ENCODE measurements at places on chromosomes 2 and 18.

GRCh38 chr18:67359873-67360838, 156.4 kb downstream of the DSEL start:
- DNase-seq, result no peak

DNA sequence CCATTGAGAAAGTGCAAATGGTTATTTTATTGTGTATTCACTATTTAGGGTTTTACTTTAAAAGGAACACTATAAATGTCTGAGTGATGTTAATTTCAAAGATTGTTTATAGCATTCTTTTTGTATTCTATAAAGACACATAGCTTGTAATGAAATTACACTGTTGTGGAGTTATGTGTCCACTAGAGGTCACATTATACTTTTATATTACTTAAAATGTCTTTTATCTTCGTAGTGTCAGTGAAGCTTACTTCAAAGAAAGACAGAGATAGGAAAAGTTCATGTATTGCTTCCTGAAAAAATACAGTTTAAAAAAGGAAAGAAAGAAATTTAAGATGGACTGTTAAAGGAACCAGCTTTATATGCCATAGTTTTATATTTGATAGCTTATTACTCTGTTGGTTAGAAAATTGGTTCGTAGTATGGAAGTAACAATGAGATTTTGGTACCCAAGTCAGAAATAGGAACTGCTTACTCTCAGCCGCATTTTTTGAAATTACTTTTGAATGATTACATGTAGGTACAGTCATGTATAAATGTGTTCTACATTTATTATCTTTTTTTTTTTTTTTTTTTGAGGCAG, 20.5 kb downstream of the APLF start:
- DNase-seq, result peak; percentile 47

- no peak for DNase-seq
Observed at GRCh38 chr18:14285053-14285452, 152.8 kb upstream of the ZNF519 start.

DNA sequence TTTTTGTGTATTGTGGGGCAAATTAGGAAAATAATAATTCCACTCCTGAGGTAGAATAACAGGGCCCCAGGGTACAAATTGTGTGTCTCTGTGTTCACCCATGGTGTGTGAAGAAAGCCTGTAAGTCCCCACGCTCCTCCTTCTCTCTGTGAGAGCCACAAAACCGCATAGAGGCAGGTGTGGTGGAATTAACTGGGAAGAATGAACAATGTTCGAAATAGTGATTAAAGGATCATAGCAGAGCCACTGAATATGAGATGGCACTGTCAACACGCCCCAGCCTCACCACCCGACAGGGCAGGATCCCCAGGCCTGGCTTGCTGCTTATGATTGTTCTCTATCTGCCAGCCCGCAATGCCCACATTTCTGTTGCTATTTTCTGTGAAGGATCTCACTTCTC, 14.1 kb downstream of the IL1RN start:
- no peak for DNase-seq

DNA sequence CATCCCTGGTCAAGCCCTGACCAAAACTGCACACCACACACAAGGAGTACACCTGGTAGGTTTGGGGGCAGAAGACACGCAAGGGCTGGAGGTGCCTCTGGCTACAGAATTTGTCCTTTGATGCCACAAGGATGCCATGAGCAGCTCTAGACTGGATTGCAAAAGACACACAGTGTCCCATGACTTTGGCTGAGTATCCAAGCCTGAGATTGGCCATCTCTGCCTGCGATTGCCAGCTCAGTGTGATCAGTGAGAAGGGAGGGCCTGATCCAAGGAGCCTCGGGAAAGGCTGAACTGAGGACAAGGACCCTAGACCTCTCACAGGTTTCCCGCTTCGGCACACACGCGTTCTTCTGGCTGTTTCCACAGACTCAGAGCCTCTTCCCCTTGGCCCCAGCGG, 60.0 kb upstream of the FOSL2 start:
- no peak for DNase-seq

- DNase-seq, result no peak
Observed at GRCh38 chr2:75162259-75162658, 37.1 kb downstream of the TACR1 start.

GRCh38 chr2:55033076-55033742, 17.0 kb downstream of the RTN4 start:
- no peak for DNase-seq

GRCh38 chr2:215363461-215364156, 51.8 kb downstream of the ATIC start:
- no peak for DNase-seq

DNA sequence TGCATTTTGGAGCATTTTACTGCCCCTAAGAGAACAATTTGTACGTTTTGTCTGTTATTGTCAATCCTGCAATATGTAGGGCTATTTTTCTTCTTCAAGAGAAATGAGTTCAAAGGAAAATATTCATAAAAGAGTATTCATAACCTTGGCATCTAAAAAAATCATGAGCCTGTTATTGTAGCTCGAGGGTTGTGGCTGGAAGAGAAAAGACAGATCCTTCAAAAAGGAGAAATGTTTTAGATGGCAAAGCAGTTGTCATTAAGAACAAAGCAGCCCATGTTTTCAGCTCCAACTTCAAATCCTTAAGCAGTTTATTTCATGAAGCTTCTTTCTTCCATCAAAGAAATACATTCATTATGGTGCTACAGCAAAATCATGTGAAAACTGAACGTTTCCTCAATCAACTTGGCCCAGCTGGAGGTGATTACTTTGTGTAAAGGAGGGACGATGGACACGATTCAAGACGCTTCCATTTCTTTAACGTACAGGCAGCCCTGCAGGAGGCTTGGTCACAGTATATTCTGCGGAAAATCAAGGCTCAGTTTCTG, 31.4 kb downstream of the QPCT start:
- no peak for DNase-seq

DNA sequence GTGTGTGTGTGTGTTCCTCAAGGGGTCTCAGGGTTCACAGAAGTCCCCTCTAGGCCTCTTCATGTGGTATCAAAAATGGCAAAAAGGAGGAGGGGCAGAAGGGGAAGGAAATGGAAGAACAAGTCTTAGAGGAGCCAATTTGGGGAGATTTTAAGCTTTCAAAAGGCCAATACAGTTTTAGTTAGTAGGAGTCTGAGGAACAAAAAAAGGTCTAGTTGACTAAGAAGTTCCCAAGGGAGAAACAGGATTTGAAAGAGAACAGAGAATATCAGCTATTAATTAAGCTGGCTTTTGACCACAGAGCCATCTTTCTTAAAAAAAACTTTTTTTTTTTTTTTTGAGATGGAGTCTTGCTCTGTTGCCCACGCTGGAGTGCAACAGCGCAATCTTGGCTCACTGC, 7.1 kb downstream of the RNF125 start:
- DNase-seq, result no peak

GRCh38 chr2:30883822-30884221, 76.6 kb upstream of the CAPN13 start:
- DNase-seq, result no peak

GRCh38 chr2:133458280-133458679, 110.0 kb downstream of the NCKAP5 start:
- DNase-seq, result no peak

GRCh38 chr2:109021895-109022300, 32.9 kb upstream of the EDAR start:
- no peak for DNase-seq

- no peak for DNase-seq
Observed at GRCh38 chr2:110170102-110170501, 34.7 kb downstream of the NPHP1 start.

DNA sequence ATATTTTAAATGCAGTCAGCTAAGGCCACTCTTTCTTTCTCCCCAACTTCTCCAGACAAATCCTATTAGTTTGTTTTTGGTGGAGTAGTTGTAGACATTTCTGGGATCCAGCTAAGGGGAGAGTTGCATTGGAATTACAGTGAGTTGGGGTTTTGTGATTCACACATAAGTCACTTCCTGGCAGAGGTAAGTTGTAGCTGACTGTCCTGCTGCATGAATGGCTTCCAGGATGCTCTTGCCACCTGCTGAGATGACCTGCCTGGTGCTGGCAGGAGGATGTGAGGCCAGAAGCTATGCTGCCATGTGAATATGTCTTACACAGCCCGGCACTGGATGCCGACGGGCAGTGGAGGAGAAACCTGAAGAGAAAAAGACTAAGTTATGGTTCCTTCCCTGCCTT, 243.7 kb downstream of the TDRD15 start:
- DNase-seq, result no peak

GRCh38 chr2:31234683-31235503, 941 bp downstream of the EHD3 start:
- no peak for DNase-seq

- DNase-seq, result no peak
Observed at GRCh38 chr2:151098841-151099240, 162.8 kb downstream of the RBM43 start.

GRCh38 chr2:159605441-159606178, 10.7 kb downstream of the BAZ2B start:
- no peak for DNase-seq

- no peak for DNase-seq
Observed at GRCh38 chr2:8993196-8993901, 10.1 kb downstream of the MBOAT2 start.

- DNase-seq, result no peak
Observed at GRCh38 chr2:161146996-161147395, 13.2 kb upstream of the TANK start.

GRCh38 chr2:120352696-120353590, 7.0 kb downstream of the INHBB start:
- no peak for DNase-seq

GRCh38 chr2:235693279-235693678, 199.4 kb downstream of the AGAP1 start:
- DNase-seq, result no peak

- DNase-seq, result no peak
Observed at GRCh38 chr2:88500691-88501090, 48.2 kb upstream of the FOXI3 start.

Measured in SK-N-DZ (cell line).